ENCODE measurements at places on chromosomes 2 and 18.

DNA sequence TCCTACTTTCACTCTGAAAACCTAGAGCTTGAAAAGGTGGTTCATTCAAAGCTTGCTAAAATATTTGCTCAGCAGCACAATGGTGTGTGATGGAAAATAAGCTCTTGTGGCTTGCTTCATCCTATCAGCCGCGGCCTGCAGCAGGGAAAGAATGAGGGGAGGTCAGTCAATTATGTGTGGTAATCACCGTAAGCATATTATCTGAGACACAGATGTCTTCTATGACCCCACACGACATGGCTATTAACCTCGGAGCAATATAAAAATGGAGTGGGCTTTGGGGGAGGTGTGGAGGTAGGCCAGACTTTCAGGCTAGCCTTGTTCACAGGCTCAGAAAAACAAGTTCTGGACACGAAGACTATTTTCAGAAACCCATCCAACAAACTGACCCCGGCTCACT is 98.4 kb upstream of the SIX3 start:
- DNase-seq = no peak

GRCh38 chr2:108927936-108928659 is 60.9 kb downstream of the EDAR start:
- DNase-seq = peak; percentile 68

- no peak for DNase-seq
Measured at GRCh38 chr2:134142341-134142738, 111.5 kb upstream of the MGAT5 start.

GRCh38 chr18:44036501-44036900 is 644.2 kb upstream of the SETBP1 start:
- no peak for DNase-seq

- no peak for DNase-seq
Measured at GRCh38 chr2:197674591-197674990, 796 bp downstream of the RFTN2 start.

DNA sequence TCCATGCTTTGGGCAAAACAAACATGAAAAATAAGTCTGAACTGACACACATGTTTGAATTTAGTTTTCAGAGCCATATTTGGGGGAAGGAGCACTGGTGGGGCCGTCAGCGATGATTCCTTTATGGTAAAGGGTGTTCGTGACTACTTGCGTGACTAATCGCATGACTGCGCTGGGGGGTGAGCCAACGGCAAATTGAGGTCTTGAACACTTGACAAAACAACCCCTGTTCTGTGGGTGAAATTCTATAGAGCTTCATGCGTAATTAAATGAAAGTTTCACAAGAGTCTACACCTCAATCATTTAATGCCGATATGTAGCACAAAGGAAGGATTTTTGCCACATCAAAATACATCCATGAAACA is 127.5 kb upstream of the CYP1B1 start:
- no peak for DNase-seq

GRCh38 chr2:23055251-23055650 is 329.7 kb upstream of the KLHL29 start:
- no peak for DNase-seq

GRCh38 chr18:50114448-50114847 is 80.5 kb downstream of the MYO5B start:
- no peak for DNase-seq

DNA sequence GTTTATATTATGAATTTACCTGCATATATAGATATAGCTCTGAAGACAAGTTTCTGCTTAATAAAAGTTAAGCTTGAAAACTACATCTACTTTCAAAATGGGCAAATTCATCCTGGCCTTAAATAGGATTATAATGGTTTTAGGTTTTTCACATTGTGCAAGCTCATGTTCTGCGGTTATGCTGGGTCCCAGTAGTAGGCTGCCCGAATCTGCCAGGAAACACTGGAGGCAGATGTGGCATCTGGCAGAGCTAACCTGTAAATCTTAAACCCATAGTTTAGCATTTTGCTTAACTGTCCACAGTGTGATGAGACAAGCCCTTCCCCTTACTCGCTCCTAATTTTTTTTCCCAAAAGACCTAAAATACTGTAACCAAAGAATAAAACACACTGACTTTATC is 234.2 kb downstream of the TCF4 start:
- DNase-seq = no peak

DNA sequence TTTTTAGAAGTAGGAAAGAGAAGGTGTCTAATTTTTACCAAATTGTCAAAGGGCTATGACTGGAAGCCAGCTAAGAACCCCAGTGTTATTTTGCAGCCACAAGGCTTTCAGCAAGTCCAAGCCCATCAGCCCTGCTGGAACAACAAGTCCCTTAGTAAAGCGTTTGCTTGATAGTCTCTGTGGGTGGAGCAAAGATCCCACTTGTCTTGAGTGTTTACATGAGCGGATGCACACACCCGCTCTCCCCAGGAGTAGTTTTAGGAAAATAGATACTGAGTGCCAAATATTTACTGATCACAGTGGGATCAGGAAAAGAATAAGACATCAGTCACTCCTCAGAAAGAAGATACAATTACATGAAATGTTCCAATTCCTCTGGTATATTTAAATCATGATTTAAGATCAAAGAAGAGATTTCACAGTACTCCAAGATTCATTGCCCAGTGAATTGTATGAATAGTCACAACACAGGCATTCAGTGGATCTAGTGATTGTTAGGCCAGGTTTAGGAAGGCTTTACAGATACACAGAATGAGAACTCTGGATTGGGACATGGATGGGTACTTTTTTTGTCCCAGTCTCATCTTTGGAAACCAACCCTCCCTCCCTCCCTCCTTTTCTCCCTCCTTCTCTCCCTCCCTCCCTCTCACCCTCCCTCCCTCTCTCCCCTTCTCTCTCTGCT is 514.9 kb downstream of the PTPRM start:
- no peak for DNase-seq

- no peak for DNase-seq
Measured at GRCh38 chr18:35770376-35771014, 189.0 kb downstream of the GALNT1 start.

DNA sequence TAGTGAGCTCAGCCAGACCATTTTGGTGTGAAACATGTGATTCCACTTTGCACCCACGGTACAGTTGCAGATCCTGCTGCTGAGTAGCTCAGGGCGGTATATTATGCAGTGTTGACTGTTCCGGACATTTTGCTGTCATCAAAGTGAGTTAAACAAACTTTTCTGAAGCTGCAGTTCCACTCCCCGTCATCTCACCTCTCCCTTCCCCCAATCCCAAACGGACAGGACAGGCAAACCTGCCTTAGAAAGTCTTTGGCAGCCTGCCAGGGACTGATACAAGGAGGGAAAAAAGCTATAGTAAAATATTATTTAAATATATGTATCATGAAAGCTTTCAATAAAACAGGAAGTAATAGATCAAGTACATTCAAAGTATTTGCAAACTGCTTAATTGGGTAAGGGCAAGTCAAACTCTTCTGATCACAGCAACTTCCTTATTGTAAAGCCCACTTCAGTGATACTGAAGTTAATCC is 35.5 kb upstream of the SP5 start:
- peak; percentile 86 for DNase-seq

- DNase-seq = no peak
Measured at GRCh38 chr2:160646684-160647444, 153.3 kb upstream of the RBMS1 start.

Data from SW480 (cell line).